ENCODE measurements at places on chromosomes 11 and 22. TPM values are rescaled to one million over a fixed set of nuclear protein-coding genes. Genes with fewer than 3 reads are reported as not detected.

The RTN4R gene
- total RNA-seq: 0.83 TPM

DNA sequence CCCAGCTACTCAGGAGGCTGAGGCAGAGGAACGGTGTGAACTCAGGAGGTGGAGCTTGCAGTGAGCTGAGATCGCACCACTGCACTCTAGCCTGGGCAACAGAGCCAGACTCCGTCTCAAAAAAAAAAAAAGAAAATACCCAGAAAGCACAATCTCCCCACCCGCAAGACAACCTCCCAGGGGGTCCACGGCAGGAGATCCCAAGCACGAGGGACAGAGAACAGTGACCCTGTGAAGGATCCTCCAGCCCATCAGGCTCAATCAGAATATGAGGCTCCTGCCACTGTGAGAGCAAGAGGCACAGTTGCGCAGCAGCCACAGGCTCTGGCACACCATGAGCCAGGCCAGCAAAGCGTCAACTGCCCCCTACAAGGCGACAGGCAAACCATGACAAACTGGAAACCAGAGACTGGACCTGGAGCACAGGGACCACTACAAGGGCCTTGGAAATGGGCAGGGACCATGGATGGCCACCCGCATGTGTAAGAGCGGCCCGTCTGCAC, 164.8 kb upstream of the GRK3 start:
- no peak for DNase-seq

DNA sequence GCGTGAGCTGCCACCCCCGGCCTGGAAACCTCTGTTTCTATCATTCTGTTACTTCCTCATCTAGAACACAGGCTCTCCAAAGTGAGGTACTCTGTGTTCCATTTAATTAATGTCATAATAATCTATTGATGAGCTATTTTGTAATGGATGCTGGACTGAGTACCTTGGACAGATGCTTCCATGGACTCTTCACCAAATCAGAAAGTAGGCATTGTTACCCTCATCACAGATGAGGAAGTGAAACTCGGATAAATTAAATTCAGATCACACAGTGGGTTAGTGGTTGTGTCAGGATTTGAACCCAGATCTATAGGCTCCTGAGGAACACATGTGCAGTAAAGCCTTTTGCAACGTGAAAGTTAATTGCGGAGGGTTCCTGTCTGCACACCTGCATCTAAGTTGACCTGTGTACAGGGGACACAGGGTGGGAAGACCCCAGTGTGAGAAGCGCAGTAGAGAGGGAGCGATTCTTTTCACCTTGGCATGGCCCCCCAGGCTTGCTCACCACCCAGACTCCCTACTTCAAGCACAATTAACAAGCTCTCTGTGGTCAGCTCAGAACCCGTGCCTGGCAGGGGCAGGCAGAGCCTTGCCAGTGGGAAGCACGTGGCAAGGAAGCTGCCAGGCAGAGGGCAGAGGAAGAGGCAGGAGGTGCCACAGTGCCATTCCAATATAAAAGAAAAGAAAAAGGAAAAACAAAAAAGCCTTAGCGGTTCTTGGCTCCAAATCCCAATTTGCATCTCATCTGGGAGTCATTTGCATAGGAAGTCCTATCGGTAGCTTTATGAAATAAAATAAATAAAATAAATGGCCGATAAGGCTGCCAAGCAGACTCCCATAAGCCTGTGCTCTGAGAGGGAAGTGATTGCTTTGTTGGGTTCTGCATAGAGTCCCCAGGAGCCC, 239.3 kb downstream of the GRIK4 start:
- DNase-seq: no peak

DNA sequence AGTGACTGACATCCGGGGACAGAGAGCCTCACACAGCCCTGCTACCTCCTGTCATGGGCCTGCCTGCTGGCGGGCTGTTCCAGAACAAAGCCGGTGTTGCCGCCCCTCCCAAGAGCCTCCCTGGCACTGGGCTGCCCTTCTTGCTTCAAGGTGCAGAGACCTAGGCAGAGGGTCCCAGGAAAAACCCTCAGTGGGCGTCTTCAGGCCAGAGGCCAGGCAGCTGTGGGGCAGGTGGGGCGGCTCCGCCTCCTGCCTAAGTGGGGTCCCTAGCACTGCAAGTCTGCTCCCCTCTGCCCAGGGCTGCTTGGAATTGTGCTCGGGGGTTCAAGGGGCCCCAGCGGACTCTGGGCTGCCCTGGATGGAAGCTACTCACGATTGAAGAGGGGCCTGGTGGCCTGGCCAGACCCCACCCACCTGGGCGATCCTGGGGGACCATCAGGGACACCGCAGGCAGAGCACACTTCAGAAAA, 20.4 kb upstream of the GNB1L start:
- peak; percentile 39 for DNase-seq

GRCh38 chr22:40198733-40199132, 21.0 kb downstream of the TNRC6B start:
- no peak for DNase-seq

- DNase-seq: no peak
These were observed 760 bp upstream of the CELSR1 start for GRCh38 chr22:46537946-46538813.
